Large intestine (tissue), 12 donors: ENCODE measurements at places on chromosomes 11 and 22. TPM values are rescaled to one million over a fixed set of nuclear protein-coding genes. Genes with fewer than 3 reads are reported as not detected.

GRCh38 chr22:30471616-30472318 lies at the start of gene SEC14L3:
Gene SEC14L3 (minus strand): TSS chr22:30472017. CDS start chr22:30471958, 59 bp downstream.
- H3K4me3 ChIP-seq = no peak within 1 kb of the TSS
- no peaks in the 10 kb centered on the region for H3K36me3 ChIP-seq
- DNase-seq = no peak
- no peak within 1 kb of the TSS for H3K27ac ChIP-seq

DNA sequence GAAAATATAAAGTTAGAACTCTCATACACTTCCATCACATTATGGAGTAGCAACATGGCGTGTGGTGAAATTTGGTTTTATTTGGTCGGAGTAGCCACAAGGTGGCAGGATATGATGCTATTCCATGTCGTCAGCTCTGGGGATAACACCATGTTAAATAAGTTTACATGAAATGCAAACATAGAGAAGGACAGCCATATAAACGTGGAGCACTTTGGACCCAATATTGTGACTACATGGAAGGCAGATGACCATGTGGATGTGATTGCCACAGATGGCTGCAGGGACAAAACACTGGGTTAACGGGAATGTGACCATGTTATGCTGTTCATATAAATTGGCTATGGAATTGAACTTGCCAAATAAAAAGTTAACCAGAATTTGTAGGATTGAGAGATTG lies 21.0 kb downstream of the OR5M11 start:
- no peaks in the 10 kb centered on the region for H3K36me3 ChIP-seq
- H3K27ac ChIP-seq = no peak overlapping the region
- H3K4me1 ChIP-seq = no peaks in the 10 kb centered on the region
- no peaks in the 10 kb centered on the region for H3K27me3 ChIP-seq
- DNase-seq = peak; percentile 70

DNA sequence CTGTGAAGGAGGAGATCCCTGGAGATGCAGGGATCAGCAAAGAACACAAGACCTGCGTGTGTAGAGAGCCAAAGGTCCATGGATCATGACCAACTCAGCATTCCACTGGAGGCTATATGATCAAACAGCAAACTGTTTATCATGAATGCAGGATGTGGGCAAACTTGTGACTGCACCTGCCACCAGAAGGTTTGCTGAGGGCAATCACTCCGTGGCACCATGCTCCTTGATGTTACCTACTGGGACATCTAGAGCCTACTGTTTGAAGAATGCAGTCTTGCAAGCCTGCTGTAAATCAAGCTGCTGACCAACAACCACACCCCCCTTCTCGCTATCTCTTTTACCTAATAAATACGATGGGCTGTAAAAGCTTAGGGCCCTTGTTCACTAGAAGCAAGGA lies 9.7 kb downstream of the SCGB1D2 start:
- H3K4me1 ChIP-seq = no peaks in the 10 kb centered on the region
- H3K4me3 ChIP-seq = no peak overlapping the region
- H3K27ac ChIP-seq = no peak overlapping the region
- no peaks in the 10 kb centered on the region for H3K27me3 ChIP-seq
- DNase-seq = no peak

DNA sequence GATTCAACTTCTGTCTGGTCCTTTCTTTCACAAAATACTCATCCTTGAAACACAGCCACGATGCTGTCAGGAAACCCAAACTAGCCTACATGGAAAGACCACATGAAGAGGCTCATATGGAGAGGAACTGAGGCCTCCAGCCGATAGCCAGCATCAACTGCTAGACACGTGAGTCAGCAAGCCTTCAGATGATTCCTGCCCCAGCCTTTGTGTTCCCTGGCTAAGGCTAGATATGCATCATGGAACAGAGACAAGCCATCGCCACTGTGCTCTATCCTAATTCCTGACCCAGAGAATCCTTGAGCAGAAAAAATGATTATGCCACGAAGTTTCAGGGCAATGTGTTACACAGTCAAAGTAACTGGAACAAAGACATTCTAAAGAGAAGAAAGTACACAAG lies 75.5 kb downstream of the ENTHD1 start:
- DNase-seq = no peak
- H3K4me1 ChIP-seq = no peaks in the 10 kb centered on the region
- H3K4me3 ChIP-seq = no peak overlapping the region
- no peaks in the 10 kb centered on the region for H3K27me3 ChIP-seq

Gene TEX12
- polyA plus RNA-seq = 0.27 TPM
